Stimulated activated CD4-positive, alpha-beta T cell treated with anti-CD3 and anti-CD28 coated beads, Interleukin-1b, Interleukin-23, amount 100 ng/mL, for 4 hours (primary cell): ENCODE measurements at places on chromosomes 4 and X.

GRCh38 chr4:15805583-15806517 is 27.7 kb downstream of the CD38 start:
- no peak for DNase-seq

DNA sequence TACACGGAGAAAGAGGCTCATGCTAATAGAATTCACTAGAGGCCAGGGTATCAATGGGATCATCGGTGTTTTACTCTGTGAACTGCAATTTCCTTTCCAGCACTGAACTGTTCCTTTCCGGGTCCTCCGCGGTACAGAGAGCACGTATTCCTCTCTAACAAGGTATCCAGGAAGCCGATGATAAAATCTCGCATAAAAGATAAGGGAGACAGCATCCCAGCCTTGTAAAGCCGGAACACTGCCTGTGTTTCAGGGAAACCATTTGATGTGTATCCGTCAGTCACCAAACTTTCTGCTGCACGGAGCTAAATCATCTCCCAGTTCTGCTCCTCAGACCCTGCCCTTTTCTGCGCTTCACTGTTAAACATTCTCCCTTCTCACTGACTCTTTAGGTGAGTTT is 54.0 kb downstream of the ING2 start:
- no peak for DNase-seq

GRCh38 chr4:86935566-86935852 is 698 bp downstream of the AFF1 start:
- no peak for DNase-seq

GRCh38 chr4:142168181-142168580 is 531.8 kb downstream of the IL15 start:
- DNase-seq = no peak

- DNase-seq = no peak
Measured at GRCh38 chr4:154858166-154858565, 77.1 kb downstream of the RBM46 start.

DNA sequence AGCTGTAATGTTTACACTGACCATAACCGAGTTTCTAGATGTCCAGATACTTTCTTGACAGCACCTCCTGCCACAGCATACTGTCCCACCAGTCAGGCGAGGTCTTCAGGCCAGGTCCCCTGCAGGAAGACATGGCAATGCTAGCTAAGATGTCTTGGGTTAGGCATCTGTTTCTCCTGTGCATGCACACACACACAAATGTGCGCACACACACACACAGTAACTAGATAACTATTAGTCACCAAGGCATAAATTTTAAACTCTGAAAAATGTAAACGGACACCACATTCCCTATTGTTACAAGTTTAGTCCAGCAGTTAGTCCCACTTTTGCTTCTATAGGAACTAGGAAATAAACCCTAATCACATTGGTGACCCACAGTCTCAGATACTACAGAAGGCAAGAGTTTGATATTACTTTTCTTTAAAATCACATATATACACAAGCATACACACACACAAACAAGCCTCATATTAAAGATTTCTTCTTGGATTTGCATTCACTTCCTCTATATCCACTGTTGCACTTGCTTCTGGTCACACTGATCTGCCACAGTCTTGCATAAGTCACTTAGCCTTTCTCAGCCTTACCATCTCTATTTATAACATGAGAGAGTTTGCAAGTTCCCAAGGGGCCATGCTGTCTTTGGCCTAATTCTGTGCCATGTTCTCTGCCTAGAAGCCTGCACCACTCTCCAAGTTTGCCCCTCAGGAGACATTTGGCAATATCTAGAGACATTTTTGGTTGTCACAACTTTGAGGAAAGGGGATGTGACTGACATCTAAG is 32.2 kb downstream of the IL21 start:
- no peak for DNase-seq

DNA sequence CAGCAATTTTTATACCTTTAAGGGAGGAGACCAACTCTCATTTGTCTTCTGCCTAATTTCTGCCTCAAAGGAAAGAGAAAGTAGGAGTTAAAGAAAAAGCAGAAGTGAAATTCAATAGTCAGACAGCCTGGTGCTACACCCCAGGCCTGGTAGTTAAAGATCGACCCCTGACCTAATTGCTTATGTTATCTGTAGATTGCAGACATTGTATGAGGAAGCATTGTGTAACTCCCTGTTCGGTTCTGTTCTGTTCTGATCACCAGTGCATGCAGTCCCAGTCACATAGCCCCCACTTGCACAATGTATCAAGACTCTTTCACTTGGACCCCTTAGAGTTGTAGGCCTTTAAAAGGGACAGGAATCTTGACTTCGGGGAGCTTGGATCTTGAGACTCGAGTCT is 335.9 kb upstream of the AR start:
- DNase-seq = no peak

DNA sequence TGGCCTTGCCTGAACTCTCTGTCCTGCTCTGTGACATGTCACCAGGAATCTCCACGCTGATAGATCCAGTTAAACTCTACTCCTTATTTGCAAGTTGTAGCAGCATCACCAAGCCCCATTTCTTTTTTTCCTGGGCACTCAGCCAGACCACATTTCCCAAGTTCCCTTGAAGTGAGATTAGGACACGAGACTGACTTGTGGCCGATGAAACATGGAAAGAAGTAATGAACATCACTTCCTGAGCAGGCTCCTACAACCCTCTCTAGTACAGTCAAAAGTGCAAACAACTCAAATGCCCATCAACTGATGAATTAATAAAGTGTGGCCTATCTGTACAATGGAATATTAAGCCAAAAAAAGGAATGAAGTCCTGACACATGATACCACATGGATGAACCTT is 74.6 kb downstream of the MAP3K15 start:
- DNase-seq = no peak
